AML-193 (cell line): ENCODE measurements at places on chromosomes 12 and 14.

- DNase-seq = no peak
These were observed 23.4 kb upstream of the BMP4 start for GRCh38 chr14:53979747-53980642.

DNA sequence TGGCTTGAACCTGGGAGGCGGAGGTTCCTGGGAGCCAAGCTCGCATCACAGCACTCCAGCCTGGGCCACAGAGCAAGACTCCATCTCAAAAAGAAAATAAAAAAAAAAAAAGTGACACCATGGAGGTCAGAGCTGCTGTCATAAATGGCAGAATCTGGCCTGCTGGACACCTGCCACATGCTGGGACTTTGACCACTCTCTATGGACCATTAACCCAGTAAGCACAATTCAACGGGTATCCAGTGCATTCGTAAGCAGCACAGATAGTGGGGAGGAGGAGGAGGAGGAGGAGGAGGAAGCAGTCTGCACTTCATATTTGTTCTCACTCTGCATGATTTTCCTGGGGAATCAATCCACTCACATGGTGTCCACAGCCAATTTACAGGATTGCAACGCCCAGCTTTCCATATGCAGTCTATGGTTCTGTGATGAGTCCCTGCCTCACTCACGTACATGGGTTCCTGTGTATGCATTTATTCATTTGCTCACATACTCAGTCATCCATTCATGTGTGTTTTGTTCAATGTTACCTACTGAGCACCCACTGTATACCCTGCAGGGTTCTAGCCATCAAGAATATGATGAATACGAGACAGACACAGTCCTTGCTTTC lies 326.8 kb downstream of the GLT1D1 start:
- no peak for DNase-seq

DNA sequence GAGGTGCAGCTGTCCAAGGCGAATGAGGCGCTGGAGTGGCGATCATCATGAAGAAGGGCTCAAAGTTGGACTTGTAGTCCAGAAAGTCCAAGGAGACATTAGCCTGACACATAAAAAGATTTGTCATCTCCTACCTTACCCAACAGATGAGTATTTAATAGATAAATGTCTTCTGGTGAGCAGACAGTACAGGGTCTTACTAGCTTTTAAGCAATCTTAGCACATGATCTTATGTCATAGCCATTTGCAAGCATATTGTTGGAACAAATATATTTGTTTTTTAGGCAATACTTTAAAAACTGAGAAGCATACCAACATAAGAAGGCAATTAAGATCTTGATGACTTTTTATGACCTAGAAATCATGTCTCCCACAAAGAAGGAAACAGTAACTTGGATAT lies 16.0 kb downstream of the GNS start:
- no peak for DNase-seq

DNA sequence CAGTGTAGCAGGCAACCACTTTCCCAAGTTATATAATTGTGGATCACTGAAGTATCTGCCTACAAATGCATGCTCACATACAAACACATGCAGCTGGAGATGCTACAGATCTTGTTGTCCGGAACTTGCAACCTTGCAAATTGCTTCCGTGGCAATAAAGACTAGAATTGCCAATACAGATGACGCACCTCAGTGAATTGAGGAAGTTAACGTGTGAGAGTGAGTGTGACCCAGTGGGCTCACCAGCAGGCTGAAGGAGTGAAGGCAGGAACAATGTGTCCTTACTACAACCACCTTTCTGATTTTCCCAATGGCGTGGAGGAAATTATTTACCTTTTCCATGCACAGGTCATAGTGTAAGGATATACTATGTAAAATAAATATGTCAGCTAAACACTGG lies 89.4 kb upstream of the GRIP1 start:
- DNase-seq = no peak

GRCh38 chr12:69345742-69346141 lies 2.4 kb upstream of the LYZ start:
- DNase-seq = no peak
